ENCODE measurements at places on chromosomes 6 and 20. TPM values are rescaled to one million over a fixed set of nuclear protein-coding genes. Genes with fewer than 3 reads are reported as not detected.
A peak's percentile ranks its signal among the peaks of the same experiment; 100 is the strongest.

- no peak overlapping the region for H3K27ac ChIP-seq
- no peaks in the 10 kb centered on the region for H3K36me3 ChIP-seq
- H3K4me1 ChIP-seq = peaks cover 23% of the 10 kb centered on the region
- no peak for DNase-seq
- H3K27me3 ChIP-seq = no peaks in the 10 kb centered on the region
These were observed 5.6 kb upstream of the BTBD3 start for GRCh38 chr20:11912013-11912658.

DNA sequence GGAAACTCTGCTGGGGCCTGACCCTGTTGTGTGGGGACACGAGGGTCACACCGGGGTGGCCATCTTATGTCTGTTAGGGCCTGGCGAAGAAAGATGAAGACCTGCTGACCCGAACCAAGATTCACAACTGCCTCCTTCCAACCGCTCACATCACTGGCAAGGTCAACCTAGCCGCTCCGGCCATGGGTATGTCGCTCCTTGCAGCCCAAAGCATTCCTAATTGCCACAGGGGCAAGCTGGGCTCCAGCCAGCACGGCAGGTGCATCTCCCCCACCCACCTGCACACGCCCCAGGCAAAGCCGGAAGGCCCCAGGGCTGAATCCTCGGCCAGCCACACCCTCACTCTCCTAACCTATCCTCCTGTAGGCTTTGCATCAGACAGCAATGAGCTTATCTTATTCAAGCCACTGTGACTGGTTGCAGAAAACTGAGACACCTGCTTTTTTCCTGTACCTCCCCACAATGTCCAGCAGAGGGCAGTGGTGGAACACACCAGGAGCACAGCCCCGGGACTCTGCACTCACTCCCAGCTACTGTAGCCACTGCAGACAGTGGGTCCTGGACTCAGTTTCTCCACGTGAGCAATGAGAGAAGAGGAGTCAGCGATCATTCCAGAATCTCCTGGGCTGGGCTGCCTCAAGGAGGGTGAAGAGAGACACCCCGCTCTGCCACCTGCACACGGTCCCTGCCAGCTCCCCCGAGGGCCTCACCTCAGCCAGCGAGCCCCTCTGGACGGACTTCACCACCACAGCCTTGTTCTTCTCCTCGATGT is 170.2 kb downstream of the PREX1 start:
- H3K4me1 ChIP-seq = peaks cover 8% of the 10 kb centered on the region
- H3K4me3 ChIP-seq = no peak overlapping the region
- peak; percentile 58 for DNase-seq
- peaks cover 11% of the 10 kb centered on the region for H3K27me3 ChIP-seq

DNA sequence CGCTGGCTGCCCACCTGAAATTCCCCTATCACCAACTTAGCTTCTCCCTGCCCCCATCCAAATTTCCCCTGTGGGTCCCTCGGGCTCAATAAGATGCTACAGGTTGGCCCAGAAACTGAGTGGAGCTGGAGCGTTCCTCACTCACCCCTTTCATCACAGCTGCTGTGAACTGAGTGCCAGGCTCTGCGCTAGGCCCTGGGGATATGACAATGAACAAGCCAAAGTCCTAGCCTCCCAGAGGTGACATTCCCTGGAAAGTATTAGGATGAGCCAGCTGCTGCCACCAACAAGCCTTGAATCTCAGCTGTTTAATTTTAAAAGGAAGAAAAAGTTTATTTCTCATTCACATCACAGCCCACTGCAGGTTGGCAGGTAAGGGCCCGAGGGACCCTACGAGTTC is 86.6 kb upstream of the EYA2 start:
- no peaks in the 10 kb centered on the region for H3K4me1 ChIP-seq
- H3K27ac ChIP-seq = no peak overlapping the region
- no peak overlapping the region for H3K4me3 ChIP-seq
- H3K27me3 ChIP-seq = peaks cover 20% of the 10 kb centered on the region
- H3K36me3 ChIP-seq = no peaks in the 10 kb centered on the region

DNA sequence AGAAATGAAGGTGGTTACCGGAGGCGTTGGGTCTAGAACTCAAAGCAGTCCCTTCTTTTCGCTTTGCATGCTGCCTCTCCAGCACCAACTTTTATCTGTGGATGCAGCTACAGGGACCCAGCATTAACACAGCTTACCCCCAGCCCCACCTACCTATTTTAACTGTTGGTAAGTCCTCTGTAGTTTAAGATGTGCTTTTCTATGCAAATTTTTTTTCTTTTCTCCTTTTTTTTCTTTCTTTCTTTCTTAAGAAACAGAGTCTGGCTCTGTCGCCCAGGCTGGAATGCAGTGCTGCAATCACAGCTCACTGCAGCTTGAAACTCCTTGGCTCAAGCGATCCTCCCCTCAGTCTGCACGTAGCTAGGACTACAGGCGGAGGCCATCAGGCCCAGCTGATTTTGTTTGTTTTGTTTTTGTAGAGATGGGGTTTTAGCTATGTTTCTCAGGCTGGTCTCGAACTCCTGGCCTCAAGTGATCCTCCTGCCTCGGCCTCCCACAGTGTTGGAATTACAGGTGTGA is 6.5 kb upstream of the USP45 start:
- no peaks in the 10 kb centered on the region for H3K36me3 ChIP-seq
- H3K27me3 ChIP-seq = no peaks in the 10 kb centered on the region
- H3K27ac ChIP-seq = peak overlapping the region; percentile 94
- H3K4me3 ChIP-seq = peak overlapping the region; percentile 94
- H3K4me1 ChIP-seq = peaks cover 23% of the 10 kb centered on the region

DNA sequence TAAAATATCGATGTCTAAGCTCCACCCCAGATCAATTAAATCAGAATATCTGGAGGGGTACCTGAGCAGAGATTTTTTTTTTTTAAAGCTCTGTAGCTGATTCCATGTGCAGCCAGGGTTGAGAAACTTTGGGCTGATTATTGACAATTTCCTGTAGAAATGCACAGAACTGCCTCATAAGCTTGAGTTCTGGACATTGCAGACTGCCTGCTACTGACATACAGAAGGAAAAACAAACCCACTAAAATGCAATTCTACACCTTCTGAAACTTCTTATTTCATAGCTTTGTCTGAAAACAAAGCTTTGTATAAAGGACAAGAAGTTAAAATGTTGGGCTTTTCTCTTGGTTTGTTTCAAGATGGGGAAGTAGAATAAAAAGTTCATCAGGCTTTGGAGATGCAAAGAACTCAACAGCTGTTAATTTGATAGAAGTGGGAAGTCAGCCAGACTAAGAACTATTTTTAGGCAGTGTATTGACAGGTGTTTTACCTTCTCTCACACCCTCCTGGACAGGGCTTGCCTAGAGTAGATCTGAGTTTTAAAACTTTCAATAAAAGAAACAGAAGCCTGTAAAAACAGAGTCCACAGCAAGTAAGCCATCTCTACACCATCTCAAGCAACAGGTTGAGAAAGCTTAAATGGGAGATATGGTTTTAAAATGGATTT is 147.7 kb downstream of the KCNQ5 start:
- no peak overlapping the region for H3K4me3 ChIP-seq
- no peaks in the 10 kb centered on the region for H3K4me1 ChIP-seq
- DNase-seq = no peak
- no peak overlapping the region for H3K27ac ChIP-seq
- no peaks in the 10 kb centered on the region for H3K27me3 ChIP-seq

- H3K27ac ChIP-seq = no peak overlapping the region
- DNase-seq = peak; percentile 9
- 0 out of 2 replicates have a peak, but pooled peaks cover 4% of the 10 kb centered on the region for H3K4me1 ChIP-seq
- no peak overlapping the region for H3K4me3 ChIP-seq
- no peaks in the 10 kb centered on the region for H3K27me3 ChIP-seq
- no peaks in the 10 kb centered on the region for H3K36me3 ChIP-seq
These were observed 18.2 kb downstream of the TMEM242 start for GRCh38 chr6:157304899-157305663.

- H3K4me1 ChIP-seq = peaks cover 41% of the 10 kb centered on the region
- no peak for DNase-seq
- H3K36me3 ChIP-seq = no peaks in the 10 kb centered on the region
- peaks cover 4% of the 10 kb centered on the region for H3K27me3 ChIP-seq
- H3K27ac ChIP-seq = no peak overlapping the region
- H3K4me3 ChIP-seq = no peak overlapping the region
These were observed 443.2 kb upstream of the JARID2 start for GRCh38 chr6:14802514-14803160.

The EYS gene
- not detected for total RNA-seq

DNA sequence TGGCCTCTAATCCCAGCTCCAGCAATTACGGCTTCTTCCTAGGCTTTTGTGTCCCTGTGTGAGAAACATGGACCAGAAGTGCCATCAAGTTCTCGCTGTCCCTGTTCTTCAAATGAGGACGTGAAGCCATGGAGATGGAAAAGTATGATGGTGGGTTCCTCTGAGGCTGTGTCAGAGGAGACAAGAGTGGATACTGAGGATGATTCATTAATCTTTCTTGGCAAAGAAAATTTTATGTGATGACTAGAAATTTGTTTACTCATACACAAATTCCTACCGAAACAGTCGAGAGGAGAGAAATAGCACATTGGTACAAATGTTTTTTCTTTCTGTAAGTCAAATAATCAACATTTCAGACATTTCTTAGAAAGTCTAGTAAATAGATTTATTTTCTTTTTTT is 35.0 kb upstream of the PNRC1 start:
- peaks cover 13% of the 10 kb centered on the region for H3K4me1 ChIP-seq
- H3K4me3 ChIP-seq = no peak overlapping the region

DNA sequence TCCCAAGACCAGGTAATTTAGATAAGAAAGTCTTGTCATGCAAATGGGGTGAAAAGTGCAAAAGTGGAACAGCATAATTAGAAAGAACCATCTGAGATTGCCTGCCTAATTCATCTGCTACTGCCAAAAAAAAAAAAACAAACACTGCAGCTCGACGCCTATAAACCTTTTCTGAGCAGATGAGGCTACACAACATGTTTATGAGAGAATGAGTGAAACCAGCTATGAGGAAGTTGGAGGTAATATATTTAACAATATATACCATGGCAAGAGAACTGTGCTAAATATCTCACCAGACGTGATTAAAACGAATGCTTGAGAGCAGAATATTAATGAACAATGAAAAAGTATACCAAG is 50.0 kb downstream of the LAMA4 start:
- H3K36me3 ChIP-seq = peaks cover 58% of the 10 kb centered on the region
- H3K4me1 ChIP-seq = peaks cover 71% of the 10 kb centered on the region
- peak overlapping the region; percentile 96 for H3K27ac ChIP-seq
- peak overlapping the region; percentile 47 for H3K4me3 ChIP-seq

- H3K36me3 ChIP-seq = peaks cover 7% of the 10 kb centered on the region
- peak; percentile 5 for DNase-seq
- H3K27ac ChIP-seq = no peak overlapping the region
- H3K4me1 ChIP-seq = peaks cover 11% of the 10 kb centered on the region
These were observed 182.6 kb upstream of the NOX3 start for GRCh38 chr6:155638200-155638599.

The SLC17A4 gene
- not detected for total RNA-seq

DNA sequence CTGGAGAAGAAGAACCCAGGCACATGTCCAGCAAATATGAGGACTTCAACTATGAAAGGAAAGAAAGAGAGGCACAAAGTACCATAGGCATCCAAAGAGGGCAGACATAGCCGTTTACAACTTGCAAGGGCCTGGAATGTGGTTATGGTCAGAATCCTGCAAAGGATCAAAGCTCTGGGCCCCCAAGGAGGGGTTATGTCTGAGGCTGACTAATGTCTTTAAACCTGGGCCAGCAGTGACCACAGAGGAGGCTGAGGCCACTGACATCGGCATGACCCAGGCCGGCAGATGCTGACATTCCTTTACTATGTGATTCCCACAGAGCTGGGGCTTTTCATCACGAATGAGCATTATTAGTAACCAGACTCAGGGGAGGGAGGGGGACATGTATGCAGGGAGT is 861.1 kb downstream of the DHX35 start:
- DNase-seq = peak; percentile 17
- no peak overlapping the region for H3K27ac ChIP-seq

The TPX2 gene
- total RNA-seq = 50.7 TPM

GRCh38 chr6:154885214-154885613 is 109.9 kb upstream of the TIAM2 start:
- no peak overlapping the region for H3K27ac ChIP-seq
- H3K36me3 ChIP-seq = peaks cover 8% of the 10 kb centered on the region
- H3K4me3 ChIP-seq = no peak overlapping the region
- peaks cover 13% of the 10 kb centered on the region for H3K4me1 ChIP-seq
- DNase-seq = no peak
- H3K27me3 ChIP-seq = peaks cover 4% of the 10 kb centered on the region

GRCh38 chr6:75147512-75147911 is 58.3 kb downstream of the COL12A1 start:
- H3K36me3 ChIP-seq = peaks cover 53% of the 10 kb centered on the region
- H3K27me3 ChIP-seq = peaks cover 4% of the 10 kb centered on the region
- peaks cover 63% of the 10 kb centered on the region for H3K4me1 ChIP-seq

DNA sequence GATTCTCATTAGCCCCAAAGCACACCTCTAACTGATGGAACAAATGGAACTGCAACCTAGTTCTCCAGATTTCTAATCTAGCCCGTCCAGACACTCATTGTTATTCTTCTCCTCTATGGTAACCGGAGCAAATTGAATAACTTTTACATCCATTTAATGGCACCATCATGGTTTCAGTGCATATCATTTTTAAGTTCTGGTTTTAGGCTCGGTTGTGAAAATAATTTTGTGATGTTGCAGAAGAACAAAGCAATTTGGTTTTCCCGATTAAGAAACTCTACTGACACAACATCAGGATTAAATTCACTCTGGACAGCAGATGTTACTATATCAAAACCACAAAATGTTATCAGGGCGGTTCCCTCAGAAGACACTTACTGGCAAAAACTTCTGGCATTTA is 42.5 kb upstream of the HBS1L start:
- H3K27ac ChIP-seq = no peak overlapping the region
- no peak overlapping the region for H3K4me3 ChIP-seq
- no peaks in the 10 kb centered on the region for H3K36me3 ChIP-seq
- no peak for DNase-seq
- H3K4me1 ChIP-seq = peaks cover 10% of the 10 kb centered on the region

The TCF15 gene
- not detected for total RNA-seq

Data from HFFc6 (cell line).